Activated naive CD4-positive, alpha-beta T cell treated with anti-CD3 and anti-CD28 coated beads, Interleukin-2, amount 50 U/mL, for 72 hours (primary cell): ENCODE measurements at places on chromosomes 16 and 17. TPM values are rescaled to one million over a fixed set of nuclear protein-coding genes. Genes with fewer than 3 reads are reported as not detected.

Gene CACNG5
- total RNA-seq, result not detected

- no peak for DNase-seq
These were observed 52.9 kb upstream of the LGALS9 start for GRCh38 chr17:27577884-27578717.

DNA sequence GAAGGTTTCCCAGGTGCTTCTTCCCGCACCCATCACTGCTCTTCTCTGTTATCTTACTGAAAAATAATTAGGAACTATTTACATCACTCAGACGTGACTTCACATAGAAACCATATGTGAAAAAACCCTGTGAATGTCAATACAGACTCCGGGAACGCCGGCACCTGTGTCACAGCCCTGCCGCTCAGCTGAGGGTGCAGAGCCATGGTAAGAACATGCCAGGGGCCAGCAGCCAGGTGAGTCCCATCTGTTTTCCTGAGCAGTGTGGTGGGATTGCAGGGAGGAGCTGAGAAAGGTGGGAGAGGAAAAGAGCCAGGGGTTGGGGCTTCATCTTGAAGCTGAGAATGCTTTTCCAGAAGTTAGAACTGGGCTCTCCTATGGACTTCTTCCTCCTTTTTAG, 13.7 kb downstream of the FOXF1 start:
- no peak for DNase-seq

DNA sequence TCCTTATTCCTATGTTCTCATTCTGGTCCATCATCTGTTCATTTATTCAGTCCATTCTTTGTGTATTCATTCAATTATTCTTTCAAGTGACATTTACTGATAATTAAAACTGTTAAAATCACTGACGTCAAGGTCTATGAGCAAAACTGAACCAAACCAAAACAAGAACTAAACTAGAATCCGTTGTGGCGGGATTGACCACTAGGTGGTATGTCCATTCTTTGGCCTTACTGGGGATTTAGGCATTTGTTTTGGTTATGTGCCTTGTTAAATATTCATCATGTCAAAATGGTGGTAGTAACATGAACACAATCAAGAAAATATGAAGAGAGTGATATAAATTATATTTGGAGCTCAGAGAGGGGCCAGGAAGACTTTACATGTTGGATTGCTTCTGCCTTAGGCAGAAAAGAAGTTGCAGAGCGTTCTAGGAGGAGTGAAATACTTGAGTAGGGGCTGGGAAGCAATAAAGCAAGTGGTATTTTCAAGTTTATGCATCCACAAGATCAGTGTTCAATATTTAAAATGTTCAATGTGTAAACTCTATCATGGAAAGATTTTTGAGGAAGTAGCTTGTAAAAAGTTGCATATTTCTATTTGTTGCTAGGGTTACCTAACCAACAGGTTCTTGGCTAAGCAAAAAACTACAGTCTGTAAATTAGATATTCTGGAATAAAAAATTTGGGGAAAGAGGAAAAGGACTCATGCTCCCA, 129.0 kb downstream of the CDH13 start:
- DNase-seq, result no peak

DNA sequence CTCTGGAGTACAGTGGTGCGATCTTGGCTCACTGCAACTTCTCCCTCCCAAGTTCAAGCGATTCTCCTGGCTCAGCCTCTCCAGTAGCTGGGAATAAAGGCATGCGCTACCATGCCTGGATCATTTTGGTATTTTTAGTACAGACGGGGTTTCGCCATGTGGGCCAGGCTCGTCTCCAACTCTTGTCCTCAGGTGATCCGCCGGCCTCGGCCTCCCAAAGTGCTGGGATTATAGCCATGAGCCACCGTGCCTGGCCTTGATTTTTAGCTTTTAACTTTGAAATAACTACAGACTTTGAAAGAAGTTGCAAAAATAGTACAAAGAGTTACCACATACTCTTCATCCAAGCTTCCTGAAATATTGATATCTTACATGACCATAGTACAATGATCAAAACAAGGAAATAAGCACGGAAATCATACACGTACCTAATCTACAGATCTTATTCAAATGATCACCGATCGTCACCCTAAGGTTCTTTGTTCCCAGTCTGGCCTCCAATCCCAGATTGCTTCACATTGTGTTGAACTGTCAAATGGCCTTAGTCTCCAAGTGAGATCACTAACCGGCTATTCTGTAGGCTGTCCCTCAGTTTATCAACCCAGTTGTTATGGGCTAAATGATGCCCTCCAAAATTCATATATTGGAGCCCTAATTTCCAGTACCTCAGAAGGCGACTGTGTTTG, 18.4 kb downstream of the NPIPA1 start:
- DNase-seq, result no peak

DNA sequence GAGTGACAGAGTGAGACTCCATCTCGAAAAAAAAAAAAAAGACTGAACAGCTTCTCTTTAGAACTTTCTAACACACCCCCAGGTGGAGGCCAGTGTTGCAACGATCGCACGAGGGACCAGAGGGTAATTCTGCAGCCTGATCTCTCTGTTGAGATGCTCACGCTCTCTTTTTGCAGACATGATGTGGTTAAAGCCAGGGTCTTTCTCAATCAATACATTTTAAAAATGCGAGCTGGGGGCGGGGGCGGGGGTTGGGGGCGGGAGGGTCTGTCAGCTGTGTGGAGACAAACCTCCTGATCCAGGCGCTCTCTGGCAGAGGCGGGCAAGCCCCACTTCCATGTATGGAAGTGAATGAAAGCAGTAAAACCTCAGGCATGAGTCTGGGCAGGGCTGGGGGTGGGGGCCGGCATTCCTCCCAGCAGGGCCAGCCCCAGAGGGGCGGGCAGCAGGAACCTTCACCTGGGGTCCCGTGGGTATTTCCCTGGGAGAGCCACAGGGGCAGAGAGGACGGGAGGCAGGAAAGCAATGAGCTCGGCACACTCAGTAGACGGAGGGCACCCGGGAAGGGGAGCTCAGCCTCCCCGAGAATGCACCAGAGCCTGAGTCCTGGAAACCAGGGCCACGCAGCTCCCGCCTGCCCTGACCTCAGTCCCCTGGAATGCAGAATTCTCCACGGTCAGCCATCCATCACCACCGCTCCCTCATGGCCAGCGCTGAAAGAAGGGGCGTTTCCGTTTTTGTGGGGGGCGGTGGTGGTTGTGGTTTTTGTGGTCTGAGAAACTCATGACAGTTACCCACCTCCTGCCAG, 28.0 kb downstream of the NXN start:
- no peak for DNase-seq

- no peak for DNase-seq
These were observed 16.6 kb upstream of the ERN1 start for GRCh38 chr17:64146418-64147109.

Gene CHRNE
- not detected for total RNA-seq

- DNase-seq, result peak; percentile 53
These were observed 24.9 kb downstream of the ACSF3 start for GRCh38 chr16:89118361-89119165.

DNA sequence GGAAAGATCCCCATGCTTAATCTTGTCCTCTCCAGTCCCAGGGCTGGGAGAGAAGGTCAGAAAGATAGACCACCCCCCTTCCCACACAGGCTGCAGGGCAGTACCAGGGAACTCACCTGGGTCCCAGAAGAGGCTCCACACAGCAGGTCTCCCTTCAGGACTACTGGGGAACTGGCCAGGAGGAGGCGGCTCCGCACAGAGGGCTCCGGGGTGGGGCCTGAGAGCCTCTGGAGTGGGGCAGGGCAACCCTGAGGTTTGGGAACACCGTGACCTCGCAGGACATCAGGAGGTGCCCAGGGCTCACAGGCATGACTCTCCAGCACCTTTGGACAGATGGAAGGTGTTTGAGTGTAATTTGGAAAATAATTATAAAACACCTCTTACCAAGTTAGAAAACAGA, 11.0 kb downstream of the ABCA3 start:
- no peak for DNase-seq

Gene GINS2
- 42.3 TPM for total RNA-seq

DNA sequence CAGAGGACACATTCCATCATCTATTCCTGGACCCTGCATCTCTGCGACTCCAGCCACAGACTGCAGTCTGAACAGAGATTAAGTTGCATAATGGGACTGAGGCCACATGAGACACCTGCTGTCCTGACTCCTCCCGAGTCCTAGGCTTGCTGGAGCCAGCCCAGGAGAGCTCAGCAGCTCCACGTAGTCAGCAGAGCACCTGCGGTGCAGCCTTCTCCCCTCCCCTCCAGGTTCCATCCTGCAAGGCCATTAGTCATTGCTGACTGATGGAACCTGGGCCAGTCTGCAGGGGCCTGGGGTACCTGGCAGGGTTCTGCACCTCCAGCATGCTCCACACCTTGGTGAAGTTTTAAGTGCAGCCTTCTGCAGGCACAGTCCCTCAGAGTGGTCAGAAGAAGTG, 76.7 kb downstream of the PLD6 start:
- no peak for DNase-seq

GRCh38 chr17:70314506-70314905, 145.2 kb downstream of the KCNJ2 start:
- DNase-seq, result no peak

DNA sequence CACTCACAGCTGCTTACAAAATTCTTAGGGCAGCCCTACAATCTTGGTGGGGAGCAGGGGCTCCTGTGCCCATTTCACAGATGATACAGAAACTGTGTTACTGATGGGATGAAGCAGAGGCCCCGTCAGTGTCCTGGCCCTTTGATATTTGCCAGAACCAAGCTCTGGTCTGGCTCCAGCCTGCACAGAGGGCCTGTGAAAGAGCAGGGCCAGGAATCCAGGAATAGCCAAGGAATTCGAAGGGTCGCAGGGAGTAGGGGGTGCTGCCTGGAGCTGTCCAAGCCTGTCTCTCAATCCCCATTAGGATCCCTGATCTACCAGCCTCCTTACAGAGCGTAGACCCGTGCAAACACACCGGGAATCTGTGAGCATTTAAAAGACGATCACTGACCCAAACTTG, 86.3 kb upstream of the RCVRN start:
- no peak for DNase-seq

DNA sequence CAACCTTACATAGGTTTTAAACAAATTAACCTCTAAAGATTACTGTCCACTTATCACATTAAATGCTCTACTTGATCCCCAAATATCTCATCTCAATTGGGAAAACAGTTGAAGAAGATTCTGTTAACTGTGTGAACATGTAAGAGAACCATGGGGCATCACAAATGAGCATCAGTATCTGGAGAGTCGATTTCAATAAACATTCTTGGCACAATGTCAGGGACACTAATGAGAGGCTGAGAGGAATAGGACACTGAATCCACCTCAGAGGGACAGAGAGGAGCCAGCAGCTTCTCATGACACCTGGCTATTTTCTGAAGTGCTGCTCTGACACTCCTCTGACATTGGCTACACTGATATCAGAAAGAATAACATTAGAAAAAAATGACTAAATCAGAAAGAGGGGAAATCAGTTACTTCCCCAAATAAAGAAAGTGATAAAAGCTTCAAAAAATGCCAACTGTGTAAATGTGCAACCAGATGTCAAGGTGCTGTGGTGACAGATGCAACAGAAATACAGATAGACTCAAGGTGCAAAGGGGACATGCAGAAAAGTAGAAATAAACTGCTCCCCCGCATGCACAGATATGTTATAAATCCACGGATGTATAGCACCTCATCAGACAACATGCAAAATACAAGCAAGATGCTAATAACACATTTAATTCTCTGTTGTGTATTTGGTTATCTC, 67.4 kb downstream of the SNX11 start:
- DNase-seq, result no peak
